Midbrain (tissue), 1 donor: ENCODE measurements at places on chromosomes 4 and X.

DNA sequence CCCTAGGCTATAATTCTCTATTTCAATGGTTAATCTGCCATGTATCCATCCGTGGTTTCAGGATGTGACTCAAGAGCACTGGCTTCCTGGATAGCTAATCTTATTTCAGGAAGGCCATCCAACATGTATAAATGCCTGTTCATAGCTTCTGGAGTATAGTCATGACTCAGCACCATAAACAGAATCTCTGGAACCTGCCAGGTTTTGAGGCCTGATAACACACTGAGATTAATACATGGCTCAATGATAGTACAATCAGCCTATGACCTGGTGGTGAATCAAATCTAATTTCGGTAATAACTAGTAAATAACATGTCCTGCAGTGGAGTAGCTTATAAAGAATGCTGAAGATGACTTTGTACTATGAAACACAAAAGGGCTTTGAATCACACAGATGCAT, 5.7 kb upstream of the IL13RA2 start:
- no peak for DNase-seq

DNA sequence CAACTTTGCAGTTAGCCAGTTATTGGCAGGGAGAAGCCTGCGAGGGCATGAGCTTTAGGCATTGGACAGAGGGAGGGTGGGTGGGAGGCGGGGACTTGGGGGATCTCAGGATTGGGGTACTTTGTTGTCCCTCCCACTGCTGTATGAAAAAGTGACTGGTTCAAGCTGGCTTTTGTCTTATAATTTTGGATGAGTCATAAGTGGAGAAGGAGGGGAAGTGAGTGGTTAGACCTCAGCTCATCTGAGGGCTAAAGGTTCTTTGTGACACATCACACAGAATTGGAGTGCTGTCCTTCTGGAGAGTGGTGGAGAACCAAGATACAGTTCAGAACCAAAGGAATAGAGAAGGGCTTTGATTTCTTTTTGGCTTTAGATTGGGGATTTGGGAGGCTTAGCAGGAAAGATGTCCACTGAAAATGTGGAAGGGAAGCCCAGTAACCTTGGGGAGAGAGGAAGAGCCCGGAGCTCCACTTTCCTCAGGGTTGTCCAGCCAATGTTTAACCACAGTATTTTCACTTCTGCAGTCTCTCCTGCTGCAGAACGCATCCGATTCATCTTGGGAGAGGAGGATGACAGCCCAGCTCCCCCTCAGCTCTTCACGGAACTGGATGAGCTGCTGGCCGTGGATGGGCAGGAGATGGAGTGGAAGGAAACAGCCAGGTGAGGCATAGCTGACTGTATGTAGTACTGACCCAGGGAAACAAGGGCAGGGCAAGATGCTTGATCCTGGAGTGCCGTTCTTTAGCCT, at the start of gene SLC4A4:
SLC4A4 (plus strand) TSS at position 175 of the 748 bp plus-strand sequence.
- DNase-seq: no peak

- no peak for DNase-seq
Measured at GRCh38 chr4:14562901-14563300, 439.4 kb upstream of the CPEB2 start.

DNA sequence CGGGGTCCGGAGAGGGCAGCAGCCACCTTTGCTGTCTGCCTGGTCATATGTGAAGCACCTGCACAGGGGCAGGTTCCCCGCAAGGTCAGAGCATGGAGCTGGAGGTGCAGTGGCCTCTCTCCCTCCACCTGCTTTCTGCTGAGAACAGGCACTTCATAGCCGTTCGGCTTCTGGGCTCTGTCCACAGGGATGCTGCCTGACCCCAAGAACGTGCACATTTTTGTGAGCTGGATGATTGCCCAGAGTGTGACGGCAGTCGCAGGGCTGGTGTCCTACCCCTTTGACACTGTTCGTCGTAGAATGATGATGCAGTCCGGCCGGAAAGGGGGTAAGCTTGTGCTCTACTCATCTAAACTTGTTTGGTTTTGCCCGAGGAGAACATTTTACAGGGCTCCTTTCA, 2.5 kb downstream of the SLC25A4 start:
- DNase-seq: no peak

DNA sequence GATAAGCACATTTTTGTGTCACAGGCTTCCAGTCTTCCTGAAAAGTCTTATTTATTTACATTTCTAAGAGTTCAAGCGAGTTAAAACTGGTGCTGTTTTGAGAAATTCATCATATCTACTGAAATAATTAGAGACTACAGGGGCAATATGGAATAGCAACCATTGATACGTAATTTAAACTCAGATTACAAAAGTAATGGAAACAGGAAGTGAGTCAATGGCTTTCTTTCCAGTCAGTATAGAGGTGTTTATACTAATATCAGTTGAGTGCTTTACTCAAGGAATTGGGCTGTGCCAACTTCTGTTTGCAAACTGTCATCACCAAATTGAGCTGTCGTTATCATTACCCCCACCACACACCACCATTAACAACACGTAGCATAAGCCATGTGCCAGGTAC, 222.7 kb downstream of the COL25A1 start:
- DNase-seq: no peak

DNA sequence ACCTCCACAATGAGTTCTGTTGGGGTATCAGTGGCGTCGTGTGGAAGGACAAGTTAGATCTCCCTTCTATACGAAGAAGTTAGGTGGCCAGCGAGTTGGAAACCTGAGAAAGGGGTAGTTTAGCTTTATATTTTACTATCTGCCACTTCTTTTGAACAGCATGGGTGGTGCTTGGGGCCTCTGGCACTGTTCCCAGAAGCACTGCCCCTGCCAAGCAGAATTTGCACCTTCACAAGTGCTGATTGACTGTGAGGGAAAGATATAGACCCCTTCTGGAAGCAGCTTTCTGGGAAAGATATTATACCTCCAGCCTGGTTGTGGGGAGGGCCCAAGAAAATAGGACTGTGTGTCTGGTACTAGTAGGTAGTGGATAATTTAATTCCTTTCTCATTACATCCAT, 246.9 kb downstream of the FBXO8 start:
- DNase-seq: no peak

- DNase-seq: no peak
Measured at GRCh38 chrX:16870862-16871815, 977 bp upstream of the RBBP7 start.

DNA sequence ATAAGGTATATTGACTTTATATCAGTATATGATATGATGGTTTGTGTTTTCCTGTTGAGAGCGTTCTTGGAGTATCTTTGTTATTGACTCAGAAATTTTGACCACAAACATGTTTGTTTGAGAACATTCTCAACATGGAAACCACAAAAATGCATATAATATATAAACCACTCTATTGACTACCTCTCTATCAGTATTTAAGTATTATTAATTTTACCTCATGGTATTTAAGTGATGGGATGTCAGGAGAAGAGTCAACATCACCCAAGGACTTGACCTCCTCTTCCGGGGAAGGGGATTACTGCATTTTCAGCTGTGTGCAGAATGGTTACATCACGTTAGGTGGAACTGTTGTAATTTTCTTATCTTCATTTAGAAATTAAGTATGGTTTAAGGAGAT, 54.3 kb upstream of the PUDP start:
- no peak for DNase-seq

GRCh38 chrX:17560385-17560784, 176.9 kb upstream of the SCML1 start:
- no peak for DNase-seq

DNA sequence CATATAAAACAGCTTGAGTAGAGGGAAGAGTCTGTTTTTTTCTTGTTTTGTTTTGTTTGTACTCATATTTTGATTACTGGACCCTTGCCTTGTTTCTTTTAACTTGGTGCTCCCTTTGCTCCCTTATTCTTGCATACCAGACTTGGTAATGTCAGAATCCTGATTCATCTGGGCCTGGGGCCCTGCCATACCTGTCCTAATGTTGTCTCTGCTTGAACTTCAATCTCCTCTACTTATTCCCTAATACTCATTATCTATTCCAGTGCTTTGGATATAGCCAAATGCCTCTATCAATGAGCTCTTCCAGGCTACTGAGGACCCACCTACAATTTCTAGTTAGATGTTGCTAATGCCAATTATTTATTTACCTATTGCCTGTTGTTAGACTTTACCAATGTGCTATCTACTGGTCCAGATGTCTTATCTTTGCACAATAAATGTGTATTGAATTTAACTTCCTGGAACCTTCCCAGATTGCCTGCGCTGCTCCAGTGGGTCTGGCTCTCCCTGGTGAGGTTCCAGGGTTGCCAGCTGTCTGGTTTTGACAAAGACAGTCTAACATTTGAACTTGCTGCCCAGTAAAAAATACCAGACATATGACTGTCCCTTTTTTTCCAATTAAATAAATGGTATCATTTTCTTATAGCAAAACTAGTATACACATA, 64.4 kb upstream of the ACSL4 start:
- no peak for DNase-seq

- no peak for DNase-seq
Measured at GRCh38 chrX:130672214-130672613, 230.8 kb downstream of the ENOX2 start.

DNA sequence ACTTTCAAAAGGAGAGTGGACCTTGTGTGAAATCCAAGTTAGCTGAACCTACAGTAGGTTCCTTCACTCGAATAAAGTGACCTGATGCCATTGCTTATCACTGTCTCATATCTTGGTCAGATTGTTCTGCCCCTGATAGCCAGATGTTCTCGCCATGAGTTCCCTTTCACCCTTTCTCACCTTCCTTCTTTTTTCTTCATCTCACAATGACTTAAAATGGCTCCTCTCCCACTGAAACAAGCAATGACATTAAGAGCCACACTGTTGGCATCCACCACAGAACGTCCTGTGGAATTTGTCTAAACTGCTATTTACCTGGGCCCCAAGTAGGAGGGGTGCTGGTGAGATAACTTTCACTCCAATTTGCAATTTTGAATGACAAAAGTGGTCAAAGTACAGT, 227.6 kb upstream of the PPP1R2C start:
- DNase-seq: no peak

DNA sequence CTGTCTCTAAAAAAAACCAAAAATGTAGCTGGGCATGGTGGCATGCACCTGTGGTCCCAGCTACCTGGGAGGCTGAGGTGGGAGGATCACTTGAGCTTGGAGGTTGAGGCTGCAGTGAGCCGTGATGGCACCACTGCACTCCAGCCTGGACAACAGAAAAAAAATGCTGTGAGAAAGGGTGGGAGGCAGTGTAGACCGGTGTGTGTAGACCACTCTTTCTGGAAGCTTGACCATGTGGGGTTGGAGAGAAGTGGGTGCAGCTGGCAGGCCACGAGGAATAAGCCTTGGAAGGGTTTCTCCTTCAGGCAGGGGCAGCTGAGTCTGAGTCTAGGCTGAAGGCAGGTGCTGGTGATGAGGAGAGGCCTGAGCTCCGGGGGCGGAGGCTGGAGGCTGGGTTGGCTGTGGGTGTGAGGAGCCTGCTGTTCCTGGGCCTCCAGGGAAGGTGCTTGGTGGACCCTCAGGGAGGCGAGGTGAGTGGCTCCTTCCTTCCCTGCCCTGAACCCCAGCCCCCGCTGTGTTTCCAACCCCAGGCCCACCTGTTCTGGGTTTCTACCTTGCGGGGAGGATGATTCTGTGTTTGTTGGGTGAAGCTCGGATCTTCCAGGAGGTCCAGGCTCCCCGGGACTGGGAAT, 9.3 kb upstream of the TBC1D14 start:
- no peak for DNase-seq

DNA sequence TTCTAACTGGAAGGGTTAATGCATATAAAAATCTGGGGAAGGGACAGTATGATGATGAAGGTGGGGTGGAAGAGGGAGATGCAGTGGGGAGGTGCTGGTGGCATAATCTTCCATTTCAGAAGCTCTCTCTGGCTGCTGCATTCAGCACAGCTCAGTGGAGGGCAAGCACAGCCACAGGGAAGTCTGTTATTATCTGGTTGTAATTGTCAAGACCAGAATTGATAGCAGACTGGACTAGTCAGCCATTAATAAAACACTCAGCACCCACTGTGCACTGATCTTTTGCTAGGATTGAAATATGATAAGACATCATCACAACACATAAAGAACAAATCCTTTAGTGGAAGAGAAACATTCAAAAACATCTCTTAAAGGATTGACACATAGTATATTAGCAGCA, 414.2 kb upstream of the LCORL start:
- DNase-seq: no peak

DNA sequence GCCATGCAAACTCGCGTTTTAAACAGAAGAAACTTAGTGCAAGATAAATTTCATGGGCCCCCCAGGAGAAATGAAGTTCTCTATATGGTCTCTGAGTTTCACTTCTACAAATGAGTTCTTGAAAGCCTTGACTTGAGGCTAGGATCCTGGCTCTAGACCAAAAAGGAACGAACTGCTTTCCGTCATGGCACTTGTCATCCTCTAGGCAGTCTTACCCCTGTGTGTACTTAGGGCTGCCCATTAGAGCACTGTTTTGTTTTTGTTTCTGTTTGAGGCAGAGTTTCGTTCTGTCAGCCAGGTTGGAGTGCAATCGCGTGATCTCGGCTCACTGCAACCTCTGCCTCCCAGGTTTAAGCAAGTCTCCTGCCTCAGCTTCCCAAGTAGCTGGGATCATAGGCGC, 29.0 kb downstream of the RNF4 start:
- peak; percentile 44 for DNase-seq

- DNase-seq: no peak
Measured at GRCh38 chr4:169110633-169111032, 100.6 kb upstream of the CBR4 start.

DNA sequence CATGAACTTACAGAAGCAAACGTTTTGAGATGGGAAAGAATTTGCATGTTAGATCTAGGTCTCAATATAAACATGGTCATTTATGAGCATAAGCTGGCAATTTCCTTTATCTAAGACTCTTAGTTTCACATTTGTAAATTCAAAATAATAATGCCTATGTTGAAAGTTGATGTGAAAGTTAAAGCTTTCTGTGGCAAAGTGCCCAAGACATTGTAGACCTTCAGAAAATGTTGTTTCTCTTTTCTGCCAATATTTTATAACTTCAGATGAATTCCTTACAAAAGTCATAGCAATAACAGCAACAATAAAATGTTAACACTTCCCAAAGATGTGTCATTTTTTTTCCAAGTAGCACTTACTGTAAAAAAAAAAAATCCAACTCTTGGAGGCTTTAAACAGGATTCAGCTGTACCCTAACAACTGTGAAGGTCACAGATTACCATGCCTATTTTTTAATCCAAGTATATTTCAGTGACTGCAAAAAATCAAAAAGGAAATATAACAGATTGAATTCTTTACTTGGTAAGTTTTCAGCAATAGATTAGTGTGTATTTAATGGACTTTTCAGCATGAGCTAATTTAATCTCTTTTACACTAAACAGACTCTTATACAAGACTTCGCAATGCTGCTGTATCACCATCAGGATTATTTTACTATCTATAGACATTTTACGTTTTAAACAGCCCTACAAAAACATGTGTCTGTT, 206.5 kb upstream of the PDE5A start:
- no peak for DNase-seq

GRCh38 chr4:152392079-152392478, 143.8 kb downstream of the FBXW7 start:
- no peak for DNase-seq

GRCh38 chr4:112819729-112820128, 182.8 kb downstream of the LARP7 start:
- DNase-seq: no peak

DNA sequence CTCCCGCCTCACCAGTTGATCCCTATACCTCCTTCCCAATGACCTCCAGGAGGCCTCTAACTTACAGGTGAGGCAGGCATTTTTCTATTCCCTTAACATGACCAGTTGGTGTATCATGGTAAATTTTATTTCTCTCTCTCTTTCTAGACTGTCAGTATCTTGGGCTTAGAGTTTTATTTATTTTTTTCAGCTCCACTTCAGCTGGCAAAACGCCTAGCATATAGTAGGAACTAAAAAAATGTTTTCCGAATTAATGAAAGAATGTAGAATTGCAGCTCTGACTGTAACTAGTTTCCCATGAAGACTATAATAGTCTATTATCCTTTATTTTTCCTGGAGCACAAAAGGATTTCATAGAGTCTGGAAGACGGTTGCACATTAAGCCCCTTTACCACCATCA, 84.8 kb downstream of the PDE5A start:
- no peak for DNase-seq
